ENCODE measurements at places on chromosomes 6 and 20.

DNA sequence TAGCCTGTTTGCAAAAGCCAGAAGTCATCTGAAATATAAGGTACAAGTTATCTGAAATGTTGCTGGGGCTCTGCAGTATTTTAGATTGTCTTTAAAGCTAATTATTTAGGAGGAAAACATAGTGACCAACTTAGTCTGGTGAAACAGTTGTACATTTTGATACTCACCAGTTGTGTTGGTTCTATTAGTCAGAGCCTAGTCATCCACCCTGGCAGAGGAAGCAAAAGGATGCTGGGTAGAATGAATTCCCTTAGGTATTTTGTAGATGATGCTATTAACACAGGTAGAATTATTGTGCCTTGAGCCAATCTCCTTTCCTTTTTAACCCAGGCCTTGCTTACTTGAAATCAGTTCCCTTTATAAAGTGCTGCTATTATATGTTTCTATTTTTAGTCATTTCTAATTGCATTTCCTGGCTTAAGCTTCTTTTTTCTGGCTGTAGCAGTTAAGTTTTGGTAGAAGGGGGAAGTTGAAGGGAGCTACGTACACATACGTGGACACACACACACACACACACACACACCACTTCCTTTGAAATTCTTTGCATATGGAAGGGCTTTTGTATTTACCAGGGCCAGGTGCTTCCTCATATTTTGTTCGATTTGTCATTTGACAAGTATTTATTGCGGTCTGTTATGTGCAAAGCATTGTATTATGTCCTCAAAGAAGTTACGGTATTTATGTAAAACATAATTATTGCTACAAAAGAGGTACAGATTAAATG is 82.4 kb downstream of the RTN4IP1 start:
- peak overlapping the region; percentile 51 for H3K27ac ChIP-seq
- DNase-seq: no peak
- H3K4me1 ChIP-seq: peaks cover 18% of the 10 kb centered on the region
- H3K4me3 ChIP-seq: no peak overlapping the region
- no peaks in the 10 kb centered on the region for H3K27me3 ChIP-seq
- peaks cover 7% of the 10 kb centered on the region for H3K36me3 ChIP-seq

DNA sequence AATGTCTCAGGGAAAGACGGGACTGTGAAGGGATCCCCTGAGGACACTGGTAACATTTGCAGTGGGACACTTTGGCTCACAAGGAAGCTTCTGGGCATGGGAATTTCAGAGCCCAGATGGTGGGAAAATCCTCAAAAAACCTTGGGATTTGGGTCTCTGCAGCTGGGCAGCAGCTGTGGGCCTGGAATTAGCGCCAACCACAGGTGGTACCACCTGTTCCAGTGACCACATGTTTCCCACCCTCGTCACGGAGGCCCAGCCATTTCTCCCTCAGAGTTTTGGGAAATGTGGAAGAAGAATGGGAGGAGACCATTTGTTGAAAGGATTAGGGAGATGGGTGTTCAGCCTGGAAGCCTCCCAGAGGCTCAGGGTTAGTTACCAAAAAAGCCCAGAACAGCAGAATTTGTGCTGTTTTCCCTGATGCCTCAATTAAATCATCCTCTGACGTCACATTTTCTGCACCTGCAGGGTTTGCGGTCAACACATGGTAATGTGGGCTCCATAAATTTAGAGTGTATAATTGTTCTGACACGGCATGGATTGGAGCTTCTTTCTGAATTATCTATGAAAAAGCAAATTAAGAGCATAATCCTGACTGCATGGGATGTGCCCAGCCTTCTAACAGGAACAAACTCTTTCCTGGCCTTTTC is 34.4 kb downstream of the EDN3 start:
- H3K36me3 ChIP-seq: no peaks in the 10 kb centered on the region
- peaks cover 2% of the 10 kb centered on the region for H3K27me3 ChIP-seq
- no peak overlapping the region for H3K27ac ChIP-seq
- no peaks in the 10 kb centered on the region for H3K4me1 ChIP-seq

DNA sequence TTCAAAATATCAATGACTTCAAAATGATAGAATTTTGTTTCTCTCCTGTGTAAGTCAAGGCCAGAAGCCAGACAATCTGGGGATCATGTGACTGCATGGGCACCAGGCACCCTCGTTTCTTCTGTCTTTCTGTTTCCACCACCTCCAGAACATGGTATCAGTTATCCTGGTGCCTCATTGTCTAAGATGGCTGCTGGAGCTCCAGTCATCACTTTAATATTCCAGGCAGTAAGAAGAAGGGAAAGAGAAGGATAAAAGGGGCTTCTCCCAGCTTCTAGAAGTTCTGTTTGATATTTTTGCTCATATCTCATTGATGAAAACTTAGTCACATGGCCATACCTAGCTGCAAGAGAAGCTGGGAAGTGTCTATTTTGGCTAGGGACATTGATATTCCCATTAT is 25.7 kb downstream of the ZNF341 start:
- DNase-seq: no peak
- no peak overlapping the region for H3K4me3 ChIP-seq
- H3K27me3 ChIP-seq: no peaks in the 10 kb centered on the region
- peaks cover 27% of the 10 kb centered on the region for H3K36me3 ChIP-seq
- peaks cover 7% of the 10 kb centered on the region for H3K4me1 ChIP-seq

GRCh38 chr6:69785697-69786096 is 11.1 kb downstream of the LMBRD1 start:
- no peak overlapping the region for H3K4me3 ChIP-seq
- peaks cover 7% of the 10 kb centered on the region for H3K36me3 ChIP-seq
- H3K27me3 ChIP-seq: no peaks in the 10 kb centered on the region
- no peak overlapping the region for H3K27ac ChIP-seq
- peaks cover 2% of the 10 kb centered on the region for H3K4me1 ChIP-seq

- no peaks in the 10 kb centered on the region for H3K36me3 ChIP-seq
- H3K27ac ChIP-seq: no peak overlapping the region
- H3K4me3 ChIP-seq: no peak overlapping the region
- peaks cover 88% of the 10 kb centered on the region for H3K4me1 ChIP-seq
- no peak for DNase-seq
Measured at GRCh38 chr6:15352845-15353244, 107.0 kb downstream of the JARID2 start.

- H3K4me3 ChIP-seq: no peak overlapping the region
- no peak overlapping the region for H3K27ac ChIP-seq
- peaks cover 37% of the 10 kb centered on the region for H3K36me3 ChIP-seq
- no peaks in the 10 kb centered on the region for H3K27me3 ChIP-seq
- DNase-seq: no peak
Measured at GRCh38 chr6:42110683-42111082, 31.7 kb downstream of the C6orf132 start.

DNA sequence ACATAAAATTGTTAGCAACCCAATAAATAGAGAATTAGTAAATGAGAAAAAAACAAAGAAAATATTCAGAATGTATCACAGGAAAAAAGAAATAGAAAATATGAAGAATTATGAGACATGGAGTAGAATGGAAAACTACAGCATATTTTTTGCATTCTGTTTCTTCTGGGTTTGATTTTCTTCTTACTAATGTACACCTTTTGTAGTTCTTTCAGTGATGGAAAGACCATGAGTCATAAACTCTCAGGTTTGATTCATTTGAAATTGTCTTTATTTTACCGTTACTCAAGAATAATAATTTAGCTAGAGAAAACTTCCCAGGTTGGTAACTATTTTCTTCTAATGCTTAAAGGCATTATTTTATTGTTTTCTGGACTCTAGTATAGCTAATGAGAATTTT is 90.3 kb upstream of the TMEM170B start:
- no peak overlapping the region for H3K4me3 ChIP-seq
- no peaks in the 10 kb centered on the region for H3K27me3 ChIP-seq
- H3K27ac ChIP-seq: no peak overlapping the region
- H3K4me1 ChIP-seq: peaks cover 10% of the 10 kb centered on the region

GRCh38 chr6:34027445-34027936 is 118.4 kb downstream of the GRM4 start:
- H3K4me3 ChIP-seq: no peak overlapping the region
- peaks cover 14% of the 10 kb centered on the region for H3K36me3 ChIP-seq
- no peaks in the 10 kb centered on the region for H3K4me1 ChIP-seq
- H3K27me3 ChIP-seq: no peaks in the 10 kb centered on the region
- H3K27ac ChIP-seq: no peak overlapping the region

DNA sequence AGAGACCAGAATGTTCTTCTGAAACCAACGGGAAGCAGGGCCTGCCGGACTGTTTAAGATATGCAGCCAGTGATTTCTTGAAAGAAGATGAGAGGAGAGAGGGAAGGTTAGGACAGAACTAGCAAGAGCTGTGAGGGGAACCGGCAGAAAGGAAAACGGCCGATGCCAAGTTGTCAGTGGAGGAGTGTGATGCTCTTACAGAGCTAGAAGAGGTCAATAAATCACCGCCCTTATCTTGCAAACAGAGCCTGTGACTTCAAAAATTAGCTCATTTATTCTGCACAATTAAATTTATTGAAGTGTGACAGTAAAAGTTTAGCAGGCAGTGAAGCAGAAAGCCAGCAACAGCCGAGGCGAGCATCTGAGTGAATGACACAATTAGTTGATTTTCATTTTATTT is 509.5 kb upstream of the ID4 start:
- H3K27ac ChIP-seq: no peak overlapping the region
- peaks cover 50% of the 10 kb centered on the region for H3K4me1 ChIP-seq
- no peak for DNase-seq
- H3K27me3 ChIP-seq: peaks cover 15% of the 10 kb centered on the region
- no peak overlapping the region for H3K4me3 ChIP-seq
- no peaks in the 10 kb centered on the region for H3K36me3 ChIP-seq

- peaks cover 7% of the 10 kb centered on the region for H3K4me1 ChIP-seq
- no peaks in the 10 kb centered on the region for H3K36me3 ChIP-seq
- H3K27ac ChIP-seq: no peak overlapping the region
- no peaks in the 10 kb centered on the region for H3K27me3 ChIP-seq
- H3K4me3 ChIP-seq: no peak overlapping the region
Measured at GRCh38 chr6:149471801-149472200, 13.0 kb downstream of the ZC3H12D start.

DNA sequence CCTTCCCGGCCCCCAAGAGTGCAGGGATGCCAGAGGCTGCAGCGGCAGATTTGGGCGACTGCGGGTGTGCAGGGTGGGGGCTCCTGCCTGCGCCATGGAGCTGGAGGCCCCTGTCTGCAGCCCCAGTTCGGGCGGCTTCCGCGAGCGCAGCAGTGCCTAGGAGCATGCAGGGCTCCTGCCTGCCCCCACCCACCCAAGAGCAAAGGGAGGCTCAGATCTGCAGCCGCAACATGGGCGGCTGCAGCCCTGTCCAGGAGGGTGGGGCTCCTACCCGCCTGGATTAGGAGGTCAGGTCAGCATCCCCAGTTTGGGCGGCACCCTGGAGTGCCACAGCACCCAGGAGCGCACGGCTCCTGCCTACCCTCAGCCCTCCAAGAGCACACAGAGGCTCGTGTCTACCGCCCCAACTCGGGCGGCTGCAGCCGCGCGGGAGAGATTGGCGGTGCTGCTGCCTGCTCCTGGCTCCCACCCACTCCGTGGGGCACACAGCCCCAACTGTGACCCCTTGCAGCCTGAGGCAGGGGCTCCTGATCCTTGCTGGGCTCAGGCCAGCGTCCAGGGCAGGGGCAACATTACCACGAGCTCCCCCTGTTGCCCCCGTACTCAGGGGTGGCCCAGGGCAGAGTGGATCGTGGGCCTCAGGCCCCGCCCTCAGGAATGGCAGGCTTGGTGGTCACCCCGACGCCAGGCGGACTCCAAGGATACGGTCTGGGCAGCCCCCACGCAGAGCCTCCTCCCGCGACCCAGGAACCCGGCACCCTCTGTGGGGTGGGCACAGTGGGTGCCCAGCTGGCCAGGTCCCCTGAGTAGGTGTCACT is 55.5 kb upstream of the UNC93A start:
- H3K27ac ChIP-seq: no peak overlapping the region
- no peak overlapping the region for H3K4me3 ChIP-seq
- peaks cover 80% of the 10 kb centered on the region for H3K4me1 ChIP-seq
- no peaks in the 10 kb centered on the region for H3K27me3 ChIP-seq
- H3K36me3 ChIP-seq: peaks cover 69% of the 10 kb centered on the region
- no peak for DNase-seq

DNA sequence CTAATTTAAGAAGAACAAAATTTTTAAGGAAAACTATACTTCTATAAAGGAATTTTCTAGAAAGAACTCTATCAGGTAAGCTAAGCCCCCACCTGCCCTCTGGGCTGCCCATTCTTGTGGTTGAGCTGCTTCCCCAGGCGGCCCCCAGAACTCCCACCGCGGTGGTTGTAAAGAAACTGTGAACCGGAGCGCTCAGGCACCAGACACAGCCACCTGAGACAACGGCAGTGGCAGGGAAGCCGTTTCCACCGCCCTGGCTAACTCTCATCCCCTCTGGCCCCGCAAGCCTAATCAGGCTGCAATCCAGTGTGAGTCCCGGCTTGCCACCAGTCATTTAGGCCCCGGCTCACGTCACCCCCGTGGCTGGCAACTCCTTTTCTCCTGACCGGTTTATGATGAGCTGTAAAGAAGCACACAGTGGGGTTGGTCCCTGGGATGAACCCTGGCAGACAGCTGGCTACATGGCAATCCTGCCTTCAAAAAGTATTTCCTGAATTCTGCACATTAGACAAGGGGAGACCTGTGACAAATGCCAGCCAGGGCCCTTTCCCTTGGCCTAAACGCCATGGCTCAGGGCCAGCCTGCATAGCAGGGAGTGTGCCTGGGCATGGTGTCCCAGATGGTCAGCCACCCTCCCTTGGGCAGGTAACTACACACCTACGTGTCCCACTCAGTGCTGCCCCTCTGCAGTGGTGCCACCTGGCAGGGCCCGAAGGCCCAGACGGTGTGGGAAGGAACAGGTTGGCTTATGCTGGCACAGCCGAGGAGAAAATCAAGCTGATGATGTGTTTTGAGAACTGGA is 63.8 kb upstream of the GPR31 start:
- peaks cover 57% of the 10 kb centered on the region for H3K4me1 ChIP-seq
- DNase-seq: no peak
- H3K27ac ChIP-seq: no peak overlapping the region
- H3K4me3 ChIP-seq: no peak overlapping the region
- no peaks in the 10 kb centered on the region for H3K36me3 ChIP-seq
- H3K27me3 ChIP-seq: peaks cover 24% of the 10 kb centered on the region

GRCh38 chr20:17810847-17811627 is 111.3 kb downstream of the BANF2 start:
- no peaks in the 10 kb centered on the region for H3K27me3 ChIP-seq
- H3K4me3 ChIP-seq: no peak overlapping the region
- H3K27ac ChIP-seq: no peak overlapping the region
- DNase-seq: no peak
- H3K4me1 ChIP-seq: peaks cover 18% of the 10 kb centered on the region
- H3K36me3 ChIP-seq: no peaks in the 10 kb centered on the region

- peaks cover 8% of the 10 kb centered on the region for H3K27me3 ChIP-seq
- H3K36me3 ChIP-seq: no peaks in the 10 kb centered on the region
- H3K4me1 ChIP-seq: no peaks in the 10 kb centered on the region
Measured at GRCh38 chr6:168804331-168804730, 363.3 kb downstream of the SMOC2 start.
